ENCODE measurements at places on chromosomes 5 and 9.

DNA sequence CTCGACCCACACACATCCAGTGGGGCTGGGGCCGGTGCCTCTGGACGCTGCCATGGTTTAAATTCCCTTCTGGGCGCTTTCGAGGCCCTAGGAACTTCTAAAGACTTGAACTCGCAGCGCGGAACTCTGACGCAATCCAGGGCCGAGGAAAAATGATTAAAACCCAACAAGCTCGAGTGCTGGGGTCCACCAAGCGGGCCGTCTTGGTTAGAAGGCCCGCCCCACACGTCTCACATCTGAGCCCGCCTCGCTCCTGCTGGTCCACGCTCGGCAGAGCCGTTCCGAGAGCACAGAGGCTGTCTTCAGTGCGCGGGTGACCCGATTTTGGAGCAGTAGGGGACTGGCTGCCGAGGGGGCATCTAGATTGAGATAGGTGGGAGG lies 1.5 kb downstream of the CRHBP start:
- DNase-seq = no peak

DNA sequence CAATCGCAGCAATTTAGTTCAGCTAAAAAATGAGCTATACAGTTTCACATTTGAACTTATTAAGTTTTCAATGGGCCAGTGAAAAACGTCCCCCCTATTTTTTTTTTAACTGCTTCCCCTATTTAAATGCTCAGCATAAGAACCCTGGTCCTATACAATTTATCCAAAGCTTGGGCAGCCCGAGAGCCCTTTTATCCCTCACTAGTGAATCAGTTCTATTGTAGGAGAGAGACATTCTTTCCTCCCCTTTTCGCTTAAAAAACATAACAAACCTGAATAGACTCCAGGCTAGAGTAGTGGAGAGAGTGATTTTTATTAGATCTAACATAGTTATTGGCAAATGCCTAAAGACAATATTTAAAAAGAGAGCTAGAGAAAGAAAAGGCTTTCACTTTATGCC lies 1.4 kb downstream of the LIX1 start:
- DNase-seq = no peak

DNA sequence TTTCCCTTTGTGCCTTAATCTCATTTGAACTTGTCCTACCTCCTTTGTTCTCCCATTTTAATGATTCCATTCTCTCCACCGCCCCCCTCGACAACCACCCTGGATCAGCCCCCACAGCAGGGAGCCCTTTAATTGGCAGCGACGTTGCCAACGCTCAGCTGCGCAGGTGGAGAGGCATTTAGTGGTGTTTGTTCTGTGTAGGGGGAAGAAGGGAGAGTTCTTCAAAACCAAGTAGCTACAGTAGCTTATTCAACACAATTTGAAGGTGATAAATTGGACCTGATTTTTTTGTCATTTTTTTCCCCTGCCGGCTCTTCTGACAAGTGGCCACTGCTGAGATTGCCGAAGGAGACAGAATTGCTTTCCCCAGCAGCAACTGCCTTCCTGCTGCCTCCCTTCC lies 499.1 kb downstream of the CDK5RAP2 start:
- DNase-seq = no peak

GRCh38 chr5:17118631-17119030 lies 98.8 kb upstream of the BASP1 start:
- no peak for DNase-seq

- no peak for DNase-seq
Observed at GRCh38 chr9:29548436-29548835, 1975.2 kb upstream of the C9orf72 start.

- DNase-seq = no peak
Observed at GRCh38 chr5:117860550-117860949, 1127.8 kb downstream of the DTWD2 start.

DNA sequence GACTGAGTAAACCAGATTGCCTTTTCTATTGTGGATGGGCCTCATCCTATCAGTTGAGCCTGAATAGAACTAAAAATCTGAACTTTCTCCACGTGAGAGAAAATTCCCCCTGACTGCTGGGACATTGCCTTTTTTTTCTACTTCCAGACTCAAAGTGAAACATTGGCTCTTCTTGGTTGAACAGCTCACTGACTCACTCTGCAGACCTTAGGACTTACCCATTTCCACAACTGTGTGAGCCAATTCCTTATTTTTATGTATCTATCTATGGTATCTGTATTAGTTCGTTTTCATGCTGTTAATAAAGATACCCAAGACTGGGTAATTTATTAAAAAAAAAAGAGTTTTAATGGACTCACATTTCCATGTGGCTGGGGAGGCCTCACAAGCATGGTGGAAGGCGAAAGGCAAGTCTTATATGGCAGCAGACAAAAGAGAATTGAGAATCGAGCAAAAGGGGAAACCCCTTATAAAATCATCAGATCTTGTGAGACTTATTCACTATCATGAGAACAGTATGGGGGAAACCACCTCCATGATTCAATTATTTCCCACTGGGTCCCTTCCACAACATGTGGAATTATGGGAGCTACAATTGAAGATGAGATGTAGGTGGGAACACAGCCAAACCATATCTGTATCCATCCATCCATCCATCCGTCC lies 306.7 kb upstream of the SLC24A2 start:
- DNase-seq = no peak

Data from T-cell (primary cell).